ENCODE measurements at places on chromosomes 5 and 9.

- DNase-seq, result no peak
Measured at GRCh38 chr9:69376651-69377050, 51.6 kb downstream of the ENTREP1 start.

DNA sequence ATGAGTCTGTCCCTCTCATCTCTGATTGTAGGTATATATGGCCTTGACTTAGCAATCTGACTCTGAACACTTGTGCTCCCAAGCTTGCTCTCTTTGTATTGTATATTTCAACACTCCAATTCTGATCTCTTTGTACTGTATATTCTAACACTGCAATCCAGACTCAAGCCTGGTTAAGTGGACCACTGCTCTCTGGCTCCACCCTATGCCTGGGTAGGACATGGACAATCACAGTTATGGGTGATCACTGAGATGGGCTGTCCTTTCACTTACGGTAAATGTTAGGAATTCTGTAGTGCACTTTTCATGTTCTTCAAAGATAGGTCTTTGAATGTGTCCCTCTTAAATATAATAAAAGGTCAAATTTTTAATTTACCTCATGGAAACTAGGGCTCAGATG lies 165.1 kb downstream of the TLR4 start:
- no peak for DNase-seq

DNA sequence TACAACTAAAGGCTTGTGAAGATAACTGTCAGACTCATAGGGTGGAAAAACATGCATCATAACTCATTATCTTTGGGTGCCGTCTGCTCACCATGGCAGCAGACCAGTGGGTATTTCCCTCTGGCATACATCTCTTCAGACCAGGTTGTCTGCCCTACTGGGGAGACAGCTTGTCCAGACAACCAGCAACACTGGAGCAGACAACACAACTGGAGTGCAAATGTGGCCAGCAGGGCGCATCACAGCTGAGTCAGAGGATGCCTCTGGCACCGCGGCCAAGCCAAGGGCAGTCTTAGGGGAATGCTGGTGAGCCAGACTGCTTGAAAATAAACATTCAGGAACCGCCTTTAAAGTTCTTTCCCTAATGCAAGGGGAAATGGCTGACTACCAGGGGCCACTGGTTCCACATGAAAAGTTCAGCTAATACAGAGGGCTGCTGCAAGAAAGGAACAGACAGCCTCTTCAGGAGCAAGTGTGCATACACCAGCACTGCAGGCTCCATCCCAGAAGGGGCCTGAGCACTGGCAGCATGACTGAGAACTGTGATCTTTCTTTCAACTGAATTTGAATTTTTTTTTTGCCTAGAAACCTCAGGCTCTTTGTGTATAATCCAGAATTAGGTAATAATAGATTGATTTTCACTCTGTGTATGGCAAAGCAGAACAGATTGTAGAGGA lies 77.3 kb downstream of the MAMDC2 start:
- DNase-seq, result no peak

GRCh38 chr5:91244380-91245073 lies 138.6 kb downstream of the ARRDC3 start:
- DNase-seq, result no peak

- DNase-seq, result no peak
Measured at GRCh38 chr5:127898551-127899213, 184.9 kb upstream of the SLC12A2 start.

DNA sequence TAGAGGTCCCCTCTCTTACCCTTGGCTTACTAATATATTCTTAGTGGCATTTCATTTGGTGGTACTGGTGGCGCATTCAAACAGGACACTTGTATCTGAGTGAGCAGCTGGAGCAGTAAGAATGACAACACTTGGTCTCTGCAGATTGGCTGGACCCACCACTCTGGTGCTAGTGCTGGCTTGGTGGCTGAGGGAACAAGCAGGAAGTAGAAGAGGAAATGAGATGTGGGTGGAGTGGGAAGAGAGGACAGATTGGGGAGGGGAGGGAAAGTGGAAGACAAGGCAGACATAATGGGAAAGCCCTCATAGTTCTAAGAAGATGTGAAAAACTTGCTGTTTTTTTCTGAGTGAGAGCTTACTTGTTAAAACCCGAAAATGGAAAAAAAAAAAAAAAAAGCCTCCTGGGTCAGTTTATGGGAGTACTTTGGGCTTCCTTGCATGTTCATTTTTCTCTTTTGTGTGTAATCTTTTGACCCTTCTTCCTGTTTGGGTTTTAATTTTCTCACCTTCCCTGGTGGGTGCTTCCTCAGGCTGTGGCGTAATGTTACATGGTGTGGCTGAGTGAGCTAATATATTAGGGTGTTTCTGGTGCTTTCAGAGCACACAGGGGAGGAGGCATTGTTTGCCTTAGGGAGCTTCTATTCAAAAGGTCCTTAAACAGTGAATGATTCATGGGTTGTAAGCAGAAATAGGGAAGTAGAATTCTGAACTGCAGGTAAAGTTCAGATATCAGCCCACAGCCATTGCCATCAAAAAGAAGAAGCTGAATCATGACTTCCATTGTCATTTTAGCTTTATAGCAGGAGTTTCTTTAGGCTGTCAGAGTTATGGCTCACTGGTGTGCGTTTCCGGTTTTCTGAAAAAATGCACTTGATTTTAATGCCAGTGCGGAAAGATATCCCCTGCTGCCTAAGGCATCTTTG lies 52.3 kb downstream of the TLE4 start:
- peak; percentile 16 for DNase-seq

- DNase-seq, result no peak
Measured at GRCh38 chr5:17037751-17038150, 101.7 kb upstream of the MYO10 start.

DNA sequence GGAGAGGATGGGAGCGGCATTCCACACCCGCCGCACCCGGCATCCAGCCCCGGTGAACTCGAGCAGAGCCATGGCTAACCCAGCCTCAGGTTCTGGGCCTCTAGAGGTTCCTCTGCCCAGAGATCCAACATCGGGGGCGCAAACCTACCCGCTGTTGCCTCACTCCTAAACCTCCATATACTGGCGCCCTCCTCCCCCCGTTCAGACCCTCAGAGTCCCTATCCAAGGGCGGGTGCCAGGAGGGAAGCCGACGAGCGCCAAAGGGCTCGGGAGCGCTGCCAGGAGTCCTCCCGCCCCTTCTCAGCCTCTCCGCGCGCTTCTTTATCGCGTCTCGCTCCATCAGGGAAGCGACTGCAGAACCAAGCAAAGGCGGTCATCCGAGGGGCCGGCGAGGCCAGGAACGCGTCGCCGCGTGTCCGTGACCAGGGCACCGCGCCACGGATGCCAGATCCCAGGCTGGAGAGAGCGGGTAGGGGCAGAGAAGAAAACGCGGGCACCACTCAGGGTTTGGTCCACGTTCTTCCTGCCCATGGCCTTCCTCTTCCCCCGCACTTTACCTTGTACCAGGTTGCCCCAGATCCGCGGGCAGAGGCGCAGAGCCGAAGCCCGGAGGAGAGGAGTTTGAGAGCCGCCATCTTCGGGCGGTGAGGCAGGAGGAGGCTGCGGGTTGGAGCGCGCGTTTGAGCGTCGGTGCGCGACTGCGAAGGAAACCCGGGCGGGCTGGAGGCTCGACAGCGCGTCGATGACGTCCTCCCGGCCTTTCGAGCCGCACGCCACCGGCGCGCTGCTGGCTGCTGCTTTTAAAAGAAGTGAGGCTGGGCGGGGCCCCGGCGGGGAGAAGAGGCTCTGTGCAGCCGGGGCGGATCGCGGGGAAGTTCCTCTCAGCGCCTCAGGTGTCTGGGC lies at the start of gene OXCT1:
OXCT1 (minus strand) TSS at position 702 of the 903 bp plus-strand sequence; CDS start at position 635, 67 bp downstream.
- DNase-seq, result peak; percentile 84

- DNase-seq, result no peak
Measured at GRCh38 chr9:98536542-98537173, 172.1 kb downstream of the GABBR2 start.

GRCh38 chr5:175385691-175386362 lies 58.2 kb downstream of the DRD1 start:
- DNase-seq, result no peak

- no peak for DNase-seq
Measured at GRCh38 chr5:160649304-160649703, 202.7 kb downstream of the ATP10B start.

DNA sequence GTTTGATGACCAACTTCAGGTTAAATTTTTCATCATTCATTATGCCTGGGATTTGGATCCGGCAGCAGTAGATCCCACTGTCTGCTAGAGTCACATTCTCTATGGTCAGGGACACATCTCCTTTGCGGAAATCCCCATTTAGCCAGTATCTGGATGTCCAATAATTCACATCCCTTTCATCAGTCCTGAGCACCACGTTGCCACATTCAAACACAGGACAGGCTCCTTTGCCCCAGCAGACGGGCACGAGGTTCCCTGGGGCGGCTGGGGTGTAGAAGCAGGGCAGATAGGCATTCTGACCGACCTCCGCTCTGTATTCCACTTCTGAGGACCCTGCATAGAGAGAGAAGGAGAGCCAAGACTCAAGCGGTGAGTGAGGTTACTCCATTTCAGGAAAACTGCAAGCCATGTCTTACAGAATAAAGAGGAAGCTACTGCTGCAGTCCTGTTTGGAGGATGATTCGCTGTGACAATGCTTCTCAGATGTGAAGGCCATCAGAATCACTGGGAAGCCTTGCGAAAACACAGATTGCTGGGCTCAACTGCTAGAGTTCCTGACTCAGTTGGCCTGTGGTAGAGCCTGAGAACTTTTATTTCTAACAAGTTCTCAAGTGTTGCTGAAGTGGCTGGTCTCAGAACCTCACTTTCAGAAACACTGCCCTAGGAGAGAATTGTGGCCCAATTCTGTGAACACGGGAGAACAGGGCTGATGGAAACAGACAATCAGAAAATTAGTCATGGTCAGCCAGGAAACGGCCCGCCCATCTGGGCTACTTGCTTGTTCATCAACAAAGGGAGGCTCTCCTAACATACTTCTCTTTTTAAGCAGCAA lies 2.0 kb downstream of the HAVCR2 start:
- no peak for DNase-seq

DNA sequence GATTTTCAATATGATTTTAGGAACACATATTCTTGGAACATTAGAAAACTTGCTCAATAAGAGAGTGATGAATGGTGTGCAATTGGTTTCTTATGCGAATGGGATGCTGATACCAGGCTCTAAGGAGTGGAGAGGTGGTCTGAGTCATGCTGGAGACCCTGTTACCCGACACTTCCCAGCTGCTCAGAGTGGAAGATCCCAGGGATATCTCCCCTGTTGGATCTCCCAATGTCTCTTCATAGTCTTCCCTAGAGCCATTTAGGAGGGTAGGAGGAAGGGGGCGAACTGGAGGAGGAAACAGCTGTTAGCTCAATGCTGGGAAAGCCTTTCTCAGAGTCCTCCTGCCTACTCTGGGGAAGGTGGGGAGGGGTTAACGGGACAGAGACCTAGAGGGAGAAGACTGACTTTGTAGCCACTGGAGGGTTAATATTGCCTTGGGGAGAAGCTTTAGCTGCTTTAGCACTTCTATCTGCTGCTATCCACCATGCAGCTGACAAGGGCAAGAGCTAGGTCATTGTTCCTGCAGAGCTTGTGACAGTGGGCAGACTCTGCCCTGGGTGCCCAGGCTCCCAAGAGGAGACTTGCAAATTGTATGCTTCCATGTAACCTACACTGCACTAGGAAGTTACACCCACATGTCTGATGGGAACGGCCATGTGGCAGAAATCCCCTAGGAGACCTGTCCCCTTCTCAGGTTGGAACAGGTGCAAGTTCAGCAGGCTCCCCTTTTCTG lies 301.0 kb downstream of the GADD45G start:
- DNase-seq, result no peak

- DNase-seq, result no peak
Measured at GRCh38 chr5:55102348-55102747, at the start of gene GZMA. TSS of gene GZMA (plus strand) at chr5:55102646. CDS start at chr5:55102683, 37 bp downstream.
